ENCODE measurements at places on chromosomes 12 and 14.

DNA sequence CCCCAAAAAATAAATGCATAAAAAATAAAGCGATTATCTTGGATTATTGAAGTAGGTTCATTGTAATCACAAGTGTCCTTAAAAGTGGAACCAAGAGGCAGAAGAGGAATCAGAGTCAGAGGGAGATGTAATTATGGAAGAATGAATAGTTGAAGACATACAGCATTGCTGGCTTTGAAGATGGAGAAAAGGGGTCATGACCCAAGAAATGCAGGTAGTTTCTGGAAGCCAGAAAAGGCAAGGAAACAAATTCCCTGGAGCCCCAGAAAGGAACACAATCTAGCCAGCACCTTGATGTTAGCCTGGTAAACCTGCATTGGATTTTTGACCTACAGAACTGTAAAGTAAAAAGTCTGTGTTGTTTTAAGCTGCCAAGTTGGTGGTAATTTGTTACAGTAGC is 57.5 kb upstream of the PTGR2 start:
- DNase-seq, result no peak

- DNase-seq, result no peak
These were observed 265.7 kb downstream of the AEBP2 start for GRCh38 chr12:19704966-19705365.

DNA sequence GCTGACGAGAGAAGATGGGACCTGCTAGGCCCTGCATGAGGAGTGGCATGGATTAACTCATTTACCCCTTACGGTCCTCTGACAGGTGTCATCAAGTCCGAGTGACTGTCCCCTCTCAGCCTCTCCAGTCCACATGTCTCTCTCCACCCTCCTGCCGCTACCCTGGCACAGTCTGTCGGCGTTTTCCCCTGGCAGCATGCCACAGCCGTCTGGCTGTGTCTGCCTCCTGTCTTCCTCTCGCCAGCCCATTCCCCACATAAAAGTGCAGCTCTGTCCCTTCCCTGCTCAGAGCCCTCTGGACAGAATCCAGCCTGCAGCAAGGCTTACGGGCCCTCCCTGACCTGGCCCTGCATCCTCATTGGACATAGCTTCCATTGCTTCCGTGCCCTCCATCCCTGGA is 45.6 kb downstream of the UBE3B start:
- DNase-seq, result no peak

DNA sequence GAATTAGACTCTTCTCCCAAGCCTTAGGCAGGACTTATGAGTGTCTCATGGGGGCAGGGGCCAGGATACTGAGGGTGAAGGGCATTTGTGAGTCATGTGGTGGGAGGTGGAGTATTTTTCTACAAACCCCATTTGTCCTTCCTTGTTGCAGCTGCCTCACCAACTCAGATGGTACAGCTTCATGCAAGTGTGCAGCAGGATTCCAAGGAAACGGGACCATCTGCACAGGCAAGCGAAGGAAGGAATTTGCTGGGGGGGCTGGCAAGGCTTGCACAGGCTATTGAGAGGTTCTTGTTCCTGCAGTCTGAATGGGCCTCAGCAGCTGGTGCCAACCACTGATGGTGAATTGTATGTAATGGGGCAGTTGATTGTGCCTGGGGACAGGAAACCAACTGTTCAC is 125.1 kb downstream of the STAB2 start:
- DNase-seq, result no peak

- no peak for DNase-seq
These were observed 723 bp downstream of the NFATC4 start for GRCh38 chr14:24368562-24369252.

GRCh38 chr12:989051-989450 is 2.0 kb upstream of the ERC1 start:
- no peak for DNase-seq

- no peak for DNase-seq
These were observed 92.9 kb downstream of the PAWR start for GRCh38 chr12:79597910-79598309.

- DNase-seq, result no peak
These were observed 16.9 kb downstream of the BDKRB1 start for GRCh38 chr14:96272777-96273473.

- no peak for DNase-seq
These were observed 69.7 kb downstream of the WDR20 start for GRCh38 chr14:102209224-102209966.

GRCh38 chr12:9331218-9331626 is 123.0 kb upstream of the PZP start:
- DNase-seq, result peak; percentile 40

- DNase-seq, result no peak
These were observed 42.6 kb upstream of the TBX5 start for GRCh38 chr12:114448618-114448933.

DNA sequence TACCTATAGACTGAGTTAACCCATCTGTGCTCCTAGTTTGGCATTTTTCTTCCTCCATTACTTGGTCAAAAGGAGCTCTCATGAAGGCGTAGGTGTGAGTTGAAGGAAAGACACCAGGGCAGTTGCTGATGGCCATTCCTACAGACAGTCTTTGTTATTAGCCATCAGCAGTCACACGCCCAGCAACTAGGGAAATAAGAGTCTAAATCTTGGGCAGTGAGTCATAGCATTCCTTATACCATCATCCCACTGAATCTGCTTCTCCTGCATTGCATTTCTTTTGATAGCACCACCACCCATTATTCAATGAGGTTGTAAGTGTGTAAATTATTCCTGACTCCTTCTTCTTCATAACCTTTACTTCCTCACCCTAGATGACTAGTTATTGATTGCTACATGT is 150.9 kb upstream of the IGF1 start:
- no peak for DNase-seq

- no peak for DNase-seq
These were observed 300.4 kb upstream of the CLEC14A start for GRCh38 chr14:38556252-38556651.

DNA sequence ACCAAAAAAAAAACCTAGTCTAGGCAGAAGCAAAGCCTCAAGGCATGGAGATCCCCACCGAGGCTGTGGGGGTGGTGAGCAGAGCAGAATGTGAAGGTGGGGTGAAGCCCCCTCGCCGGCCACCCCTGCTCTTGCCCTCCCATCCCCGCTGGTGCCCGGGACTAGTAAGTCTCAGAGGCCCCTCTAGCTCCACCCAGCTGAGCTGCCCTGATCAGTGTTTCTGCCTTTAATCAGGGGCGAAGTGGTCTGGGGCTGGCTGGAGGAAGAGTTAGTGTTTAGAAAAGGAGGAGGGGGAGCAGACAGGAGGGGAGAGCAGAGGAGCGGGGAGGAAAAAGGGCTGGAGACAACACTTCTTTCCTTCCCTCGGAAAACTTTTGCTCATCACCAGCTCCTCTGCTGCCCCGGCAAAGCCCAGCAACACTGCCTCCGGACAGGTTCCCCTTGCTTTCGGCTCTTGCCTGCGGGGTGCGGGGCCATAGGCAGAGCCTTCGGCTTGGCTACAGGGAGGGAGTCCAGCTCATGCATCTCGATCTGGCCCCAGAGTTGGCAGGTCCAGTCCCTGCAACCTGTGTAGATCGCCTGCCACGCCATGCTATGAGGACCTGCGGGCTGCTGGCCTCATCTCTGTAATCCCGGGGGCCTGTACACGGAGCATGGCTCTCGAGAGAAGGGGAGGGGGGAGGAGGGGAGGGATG is 3.4 kb upstream of the DLK1 start:
- DNase-seq, result no peak

- DNase-seq, result no peak
These were observed 380.4 kb upstream of the CCDC196 start for GRCh38 chr14:66105815-66106214.

DNA sequence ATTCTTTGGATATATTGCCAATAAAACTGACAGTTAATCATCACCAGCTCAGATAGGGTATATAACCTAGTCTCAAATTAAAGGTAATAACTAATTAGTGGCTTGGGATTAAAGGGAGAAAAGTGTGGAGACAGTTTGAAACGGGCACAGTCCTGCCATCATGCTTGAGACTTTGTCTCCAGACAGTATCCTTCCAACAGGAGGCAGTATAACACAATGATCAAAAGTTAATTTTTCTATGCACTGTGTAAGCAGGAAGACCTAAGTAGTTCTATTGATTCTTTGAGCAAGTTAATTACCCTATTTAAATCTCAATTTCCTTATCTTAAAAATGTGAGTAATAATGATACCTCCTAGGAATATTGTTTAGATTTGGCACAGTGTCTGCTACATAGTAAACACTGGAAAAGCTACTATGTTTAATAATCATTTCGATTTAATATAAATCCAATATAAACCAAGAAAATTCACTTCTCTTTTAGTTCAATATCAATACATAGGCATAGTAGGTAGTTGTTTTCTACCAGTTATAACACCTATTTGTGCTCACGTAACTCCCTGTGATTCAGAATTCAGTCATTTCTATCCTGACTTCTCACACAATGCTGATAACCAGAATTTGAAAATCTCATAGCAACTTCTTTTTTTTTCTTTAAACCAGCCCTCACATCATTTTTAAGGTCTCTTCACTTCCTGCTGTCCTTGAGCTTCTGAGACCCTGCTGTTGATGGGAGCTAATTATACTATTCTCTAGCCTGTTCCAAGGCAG is 53.7 kb downstream of the GALNT4 start:
- no peak for DNase-seq

DNA sequence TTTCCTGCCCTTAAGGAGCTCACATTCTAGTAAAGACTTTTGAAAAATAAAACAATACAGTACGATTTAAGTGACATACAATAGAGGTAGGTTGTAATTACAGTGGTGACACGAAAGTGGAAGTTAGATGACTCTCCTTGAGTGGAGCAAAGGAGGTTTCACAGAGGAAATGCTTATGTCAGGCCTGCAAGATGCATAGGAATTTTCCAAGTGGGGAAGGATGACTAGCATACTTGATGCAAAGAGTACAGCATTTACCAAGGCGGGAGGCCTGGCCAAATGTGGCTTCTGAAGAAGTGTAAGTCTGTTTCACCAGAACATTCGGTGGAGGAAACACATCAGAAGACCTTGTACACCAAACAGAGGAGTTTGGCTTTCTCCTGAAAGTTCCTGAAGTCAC is 55.2 kb downstream of the ERO1A start:
- DNase-seq, result no peak
